CD4-positive, alpha-beta memory T cell (primary cell): ENCODE measurements at places on chromosomes 3 and 15.

DNA sequence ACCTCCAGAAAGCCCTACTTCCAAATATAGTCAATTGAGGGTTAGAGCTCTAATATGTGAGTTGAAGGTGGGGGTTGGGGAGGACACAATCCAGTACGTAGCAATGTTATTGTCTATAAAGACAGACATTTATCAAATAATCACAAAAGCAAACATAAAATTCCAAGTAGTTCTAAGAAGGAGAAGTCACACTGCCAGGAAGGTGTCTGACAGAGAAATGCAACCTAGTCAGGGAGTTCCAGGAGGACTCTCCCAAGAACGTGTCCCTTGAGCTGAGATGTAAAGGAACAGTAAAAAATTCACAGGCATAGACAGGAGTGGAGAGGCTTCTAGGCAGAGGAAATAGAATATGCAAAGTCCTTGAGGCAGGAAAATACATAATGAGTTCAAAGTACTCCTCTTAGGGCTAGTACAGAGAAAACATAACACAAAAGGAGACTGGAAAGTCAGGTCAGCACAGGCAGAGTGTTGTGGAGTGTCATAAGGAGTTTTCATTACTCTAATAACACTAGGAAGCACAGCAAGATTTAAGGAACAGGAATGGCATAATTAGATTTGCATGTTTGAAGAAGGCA, 277.6 kb upstream of the STT3B start:
- DNase-seq: no peak

DNA sequence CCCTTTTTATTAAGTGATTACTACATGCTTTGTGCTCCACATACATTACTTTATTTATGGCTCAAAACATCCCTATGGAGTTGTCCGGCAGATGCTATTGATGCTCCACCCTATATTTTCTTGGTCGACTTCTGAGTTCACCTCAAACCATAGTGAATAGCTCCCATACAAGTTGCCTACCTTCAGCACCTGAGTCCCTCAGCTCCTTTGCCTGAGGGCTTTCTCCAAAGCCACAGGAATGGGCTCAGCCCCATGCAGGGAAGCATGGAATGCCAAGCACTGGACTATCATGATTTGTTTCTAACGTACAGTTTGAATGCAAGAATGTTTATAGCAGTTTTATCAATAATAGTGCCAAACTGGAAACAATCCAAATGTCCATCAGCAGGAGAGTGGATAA, 124.8 kb upstream of the TNIK start:
- DNase-seq: no peak

- DNase-seq: no peak
These were observed 168.3 kb upstream of the ICE2 start for GRCh38 chr15:60647246-60647645.

GRCh38 chr3:174325834-174326700, 533.1 kb upstream of the NAALADL2 start:
- no peak for DNase-seq

DNA sequence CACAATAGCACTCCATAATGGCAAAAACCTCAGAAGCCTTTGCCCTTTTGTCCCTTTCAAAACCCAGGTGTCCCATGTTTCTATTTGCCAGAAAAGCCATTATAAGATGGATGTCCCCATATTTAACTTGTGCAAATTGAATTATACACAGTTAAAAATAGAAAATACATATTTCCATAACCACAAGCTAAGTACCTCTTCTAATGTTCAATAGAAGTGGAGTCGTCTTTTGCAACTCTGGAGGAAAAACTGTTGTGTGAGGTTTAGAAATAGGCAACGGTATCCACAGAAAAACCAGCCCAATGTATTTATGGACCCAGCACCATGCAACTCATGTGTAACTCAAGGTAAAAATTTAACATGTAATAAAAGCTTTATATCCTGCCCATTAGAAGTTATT, 83.6 kb upstream of the STRIT1 start:
- no peak for DNase-seq

DNA sequence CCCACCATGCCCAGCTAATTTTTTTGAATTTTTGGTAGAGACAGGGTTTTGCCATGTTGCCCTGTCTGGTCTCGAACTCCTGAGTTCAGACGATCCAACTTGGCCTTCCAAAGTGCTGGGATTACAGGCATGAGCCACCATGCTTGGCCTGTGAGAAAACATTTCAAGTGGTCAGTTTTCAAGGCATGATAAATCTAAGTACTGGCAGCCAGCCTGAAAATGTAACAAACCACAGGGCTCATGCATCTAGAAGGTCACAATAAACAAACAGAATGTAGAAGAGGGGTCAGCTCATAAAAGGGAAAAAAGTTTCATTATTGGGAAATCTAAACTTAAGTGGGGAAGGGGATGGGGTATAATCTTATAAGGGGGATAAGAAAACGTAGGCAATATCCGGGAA, 39.9 kb downstream of the PPCDC start:
- no peak for DNase-seq

- no peak for DNase-seq
These were observed 65.9 kb downstream of the RPL22L1 start for GRCh38 chr3:170804078-170804477.

DNA sequence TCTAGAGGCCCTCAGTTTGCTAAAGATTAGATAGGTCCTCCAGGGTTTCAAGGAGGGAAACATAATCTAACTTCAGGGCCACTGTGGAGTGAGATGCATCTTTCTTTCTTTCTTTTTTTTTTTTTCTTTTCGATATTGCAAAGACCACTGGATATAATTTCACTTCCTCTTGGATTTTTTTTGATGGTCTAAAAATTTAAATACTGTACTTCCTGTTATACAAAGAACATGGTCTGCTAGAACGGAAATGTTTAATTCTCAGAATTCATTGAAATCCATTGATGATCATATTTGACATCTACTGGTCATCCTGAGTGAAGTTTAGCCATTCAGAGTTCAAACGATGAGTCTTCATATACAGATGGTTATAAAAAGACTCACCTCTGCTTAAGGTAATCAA, 808.8 kb upstream of the LMCD1 start:
- no peak for DNase-seq

- no peak for DNase-seq
These were observed 2.1 kb upstream of the PAQR9 start for GRCh38 chr3:142965581-142965980.

DNA sequence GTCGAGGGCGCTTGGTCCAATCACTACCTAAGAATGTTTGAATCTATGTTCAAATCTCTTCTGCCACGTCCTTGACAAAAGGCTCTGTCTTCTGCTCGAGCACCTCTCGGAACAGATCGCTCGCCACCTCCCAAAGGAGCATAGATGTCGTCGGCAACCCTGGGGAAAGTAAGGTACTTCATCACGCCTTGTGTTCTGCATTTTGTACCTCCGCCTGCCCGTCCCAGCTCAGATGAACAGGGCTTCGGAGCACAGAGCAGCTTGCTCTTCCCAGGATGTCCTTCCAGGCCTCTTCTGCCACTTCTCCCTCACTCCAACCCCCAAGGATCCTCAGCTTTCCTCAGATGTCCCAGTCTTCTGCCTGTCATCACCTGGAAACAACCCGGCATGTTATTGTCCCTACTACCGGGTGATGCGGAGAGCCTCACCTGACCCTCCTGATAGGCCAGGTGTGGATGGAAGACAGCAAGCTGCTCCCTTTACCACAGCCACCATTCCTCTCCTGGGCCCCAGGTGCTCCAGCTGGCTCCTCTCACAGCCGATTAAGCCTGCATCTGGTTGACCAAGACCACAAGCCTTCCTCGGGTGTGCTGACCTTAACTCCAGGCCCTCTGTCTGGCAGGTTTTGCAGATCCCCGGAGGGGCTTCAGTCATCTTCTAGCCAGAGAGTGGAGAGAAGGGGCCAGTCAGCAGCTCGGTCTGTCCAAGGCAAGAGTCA, 270.5 kb downstream of the FAM43A start:
- no peak for DNase-seq

GRCh38 chr15:35549567-35549966, 3.6 kb upstream of the DPH6 start:
- DNase-seq: no peak

DNA sequence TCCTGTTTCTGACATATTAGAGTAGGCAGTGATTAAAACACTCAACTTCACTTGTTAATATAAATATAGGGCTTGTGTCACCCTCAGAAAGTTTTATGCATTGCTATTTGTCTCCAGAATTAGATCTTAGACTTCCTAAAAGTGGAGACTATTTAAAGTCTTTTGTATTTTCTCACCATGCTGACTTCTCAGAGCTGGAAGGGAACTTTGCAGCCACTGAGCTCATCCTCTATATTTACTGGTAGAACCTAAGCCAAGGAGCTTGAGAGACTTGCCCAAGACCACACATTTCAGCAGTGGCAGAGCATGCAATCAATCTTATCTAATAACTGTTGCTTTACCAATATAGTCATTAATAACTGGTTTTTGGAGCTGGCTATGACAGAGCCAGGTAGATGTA, 53.2 kb downstream of the STAC start:
- DNase-seq: no peak

- no peak for DNase-seq
These were observed 11.5 kb downstream of the ZIC4 start for GRCh38 chr3:147394884-147395225.

- DNase-seq: no peak
These were observed 62.4 kb upstream of the SLC24A5 start for GRCh38 chr15:48058371-48058770.

DNA sequence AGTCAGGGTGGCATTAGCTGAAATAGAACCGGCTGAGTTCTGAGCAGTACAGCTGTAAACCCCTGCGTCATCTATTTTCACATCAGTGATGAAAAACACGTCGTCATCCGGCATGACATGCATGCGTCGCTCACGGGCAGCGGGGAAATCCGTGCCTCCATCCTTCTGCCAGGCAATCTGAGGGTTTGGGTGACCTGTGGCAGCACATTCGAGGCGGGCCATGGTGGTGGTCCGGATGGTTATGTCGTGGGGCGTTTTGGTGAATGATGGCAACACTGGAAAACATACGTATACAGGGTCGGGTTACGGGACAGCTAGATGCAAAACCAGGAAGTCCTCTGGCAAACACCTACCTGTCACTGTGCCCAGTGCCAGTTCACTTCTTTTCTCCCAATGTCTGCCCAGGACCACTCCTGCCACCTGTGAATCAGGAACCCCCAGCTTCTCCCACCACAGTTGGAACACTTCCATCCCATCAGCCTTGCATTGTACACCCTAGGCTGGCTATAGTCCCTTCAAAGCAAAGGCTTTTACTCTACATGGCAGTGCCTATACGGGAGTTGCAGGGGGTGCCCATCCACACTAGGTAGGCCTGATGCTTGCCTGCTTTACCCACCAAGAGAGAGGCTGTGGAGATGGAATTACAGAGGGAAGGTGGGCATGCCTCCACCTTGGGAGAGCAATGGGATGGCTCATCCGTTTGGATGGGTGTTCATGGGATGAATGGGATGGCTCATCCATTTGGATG, 116.7 kb downstream of the LRIG1 start:
- DNase-seq: no peak

GRCh38 chr3:11643201-11643603, 513 bp downstream of the VGLL4 start:
- no peak for DNase-seq

DNA sequence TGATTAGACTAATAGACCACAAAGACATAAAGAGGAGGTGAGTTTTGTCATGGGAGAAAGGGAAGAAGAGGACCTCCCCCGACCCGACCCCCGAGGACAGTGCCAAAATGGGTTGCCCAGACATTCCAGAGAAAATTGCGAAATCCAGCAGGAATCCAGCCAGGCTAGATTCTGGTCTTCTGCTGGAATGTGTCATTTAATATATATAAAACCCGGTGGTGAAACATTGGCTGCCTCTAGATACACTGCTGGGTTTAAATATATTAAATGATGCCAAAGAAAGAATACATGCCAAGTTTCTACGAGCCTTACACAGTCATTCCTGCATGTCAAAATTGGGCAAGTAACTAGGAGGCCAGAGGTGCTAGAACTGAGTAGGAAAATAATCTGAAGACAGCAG, 45.3 kb upstream of the SPESP1 start:
- no peak for DNase-seq

GRCh38 chr3:195165790-195166189, 105.2 kb downstream of the XXYLT1 start:
- DNase-seq: no peak

DNA sequence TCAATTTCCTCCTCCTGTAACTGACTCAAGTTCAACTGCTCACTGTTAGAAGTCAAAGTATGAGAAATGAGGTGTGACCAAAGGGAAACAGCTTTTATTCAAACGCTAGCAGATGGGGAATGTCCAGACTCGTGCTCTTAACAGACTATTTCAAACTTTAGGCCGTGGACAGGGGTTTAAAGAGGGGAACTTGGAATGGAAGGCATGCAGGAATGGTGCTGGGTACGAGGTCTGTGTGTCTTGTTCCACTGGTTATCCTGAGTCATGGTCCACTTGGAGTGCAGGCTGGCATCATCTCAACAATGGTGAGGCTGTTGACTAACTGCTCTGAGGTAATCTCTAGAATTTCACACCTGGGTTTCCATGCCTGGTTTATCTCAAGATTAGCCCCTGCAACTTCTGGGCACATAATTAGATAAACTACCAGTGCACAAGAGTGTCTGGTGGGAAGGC, 22.9 kb upstream of the DNAAF4 start:
- no peak for DNase-seq

DNA sequence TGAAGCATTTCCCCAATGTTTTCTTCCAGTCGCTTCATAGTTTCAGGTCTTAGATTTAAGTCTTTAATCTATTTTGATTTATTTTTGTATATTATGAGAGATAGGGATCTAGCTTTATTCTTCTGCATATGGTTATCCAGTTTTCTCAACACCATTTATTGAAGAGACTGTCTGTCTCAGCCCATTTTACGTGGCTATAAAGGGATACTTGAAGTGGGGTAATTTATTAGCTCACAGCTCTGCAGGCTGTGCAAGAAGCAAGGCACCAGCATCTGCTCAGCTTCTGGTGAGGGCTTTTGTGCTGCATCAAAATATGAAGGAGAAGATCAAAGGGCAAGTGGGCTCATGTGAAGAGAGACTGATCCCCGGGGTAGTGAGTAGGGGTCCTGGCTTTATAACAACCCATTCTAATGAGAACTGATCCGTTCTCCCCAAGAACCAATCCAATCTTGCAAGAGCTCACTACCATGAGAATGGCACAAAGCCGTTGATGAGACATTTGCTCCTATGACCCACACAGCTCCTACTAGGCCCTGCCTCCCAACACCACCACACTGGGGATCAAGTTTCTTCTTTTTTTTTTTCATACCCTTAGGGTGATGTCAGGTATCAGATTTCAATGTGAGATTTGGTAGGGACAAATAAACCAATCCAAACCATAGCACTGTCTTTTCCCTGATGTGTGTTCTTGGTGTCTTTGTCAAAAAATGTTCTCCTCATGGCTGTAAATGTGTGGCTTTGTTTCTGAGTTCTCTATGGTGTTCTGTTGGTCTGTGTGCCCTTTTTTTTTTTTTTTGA, 63.2 kb downstream of the IQGAP1 start:
- DNase-seq: no peak
